ENCODE measurements at places on chromosomes 7 and 10. TPM values are rescaled to one million over a fixed set of nuclear protein-coding genes. Genes with fewer than 3 reads are reported as not detected.

RNF133 gene
- total RNA-seq: not detected

ACTL6B gene
- total RNA-seq: not detected

TLX1 gene
- total RNA-seq: not detected

PAX4 gene
- not detected for total RNA-seq

KNDC1 gene
- 0.74 TPM for total RNA-seq

CALML3 gene
- not detected for total RNA-seq

LIPJ gene
- not detected for total RNA-seq

TAS2R16 gene
- total RNA-seq: not detected

ELMO1 gene
- total RNA-seq: 3.4 TPM

UPK3BL2 gene
- total RNA-seq: 3.4 TPM

ESYT2 gene
- 118 TPM for total RNA-seq

PALD1 gene
- 5.9 TPM for total RNA-seq

GCK gene
- 0.05 TPM for total RNA-seq

DBNL gene
- total RNA-seq: 71.2 TPM

PDLIM1 gene
- total RNA-seq: 293 TPM

GPR85 gene
- not detected for total RNA-seq

SPDYE9 gene
- total RNA-seq: not detected

NODAL gene
- total RNA-seq: not detected

All from A549 treated with AZD2906 at 1 μM for 4 hours (cell line).